Activated T-helper 1 cell treated with Interleukin-2 at 50 U/mL for 16 hours (primary cell): ENCODE measurements at places on chromosomes 4 and X.

DNA sequence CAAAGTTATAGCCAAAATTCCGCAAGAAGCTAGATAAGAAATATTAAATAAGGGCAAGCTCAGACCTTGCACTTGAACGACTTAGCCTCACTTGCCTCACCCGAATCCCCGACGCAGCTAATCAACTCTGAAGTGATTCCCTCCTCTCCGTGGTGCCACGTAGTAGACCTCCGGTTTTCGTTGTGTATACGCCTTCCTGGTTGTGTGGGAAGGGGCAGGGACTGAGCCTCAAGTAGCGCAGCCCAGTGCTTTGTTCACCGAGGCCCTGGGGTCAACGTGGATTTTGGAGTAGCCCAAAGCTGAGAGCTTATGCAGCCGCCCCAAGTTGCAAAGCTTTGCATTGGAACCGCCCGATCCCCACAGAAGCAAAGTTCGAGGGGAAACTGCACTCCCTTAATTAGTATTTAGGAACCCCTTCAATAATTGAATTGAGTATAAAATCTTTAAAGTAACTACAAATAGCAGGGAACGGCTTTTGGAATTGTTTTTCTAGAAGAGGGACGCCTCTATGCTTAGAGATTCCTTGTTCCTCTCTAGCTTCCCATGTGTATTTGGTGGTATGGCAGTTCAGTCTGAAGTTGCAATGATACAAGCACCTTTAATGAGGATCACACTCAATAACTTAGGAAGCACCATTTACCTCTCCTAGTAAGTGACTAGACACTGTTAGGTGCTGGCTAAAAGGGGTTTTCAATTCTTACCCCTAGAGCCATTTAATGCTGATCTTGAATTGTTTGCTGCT lies 55.7 kb downstream of the LINC00632 start:
- no peak for DNase-seq

DNA sequence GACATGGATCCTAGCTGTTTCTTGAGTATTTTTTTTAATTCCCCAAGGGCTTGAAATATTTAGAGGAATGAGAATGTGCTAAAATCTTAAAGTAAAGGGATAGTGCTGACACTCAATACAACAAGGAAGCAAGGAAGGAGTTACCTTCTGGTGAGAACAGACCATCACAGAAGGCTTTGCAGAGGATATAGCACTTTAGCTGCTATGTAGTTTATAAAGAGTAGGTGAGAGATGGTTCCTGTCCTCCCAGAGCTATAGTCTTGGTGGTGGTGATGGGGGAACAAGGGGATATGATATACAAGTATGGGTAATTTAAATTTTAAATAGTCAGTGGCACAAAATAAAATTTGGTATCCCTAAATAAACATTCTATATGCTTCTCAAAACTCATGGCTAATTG lies 47.6 kb downstream of the MTHFD2L start:
- no peak for DNase-seq

DNA sequence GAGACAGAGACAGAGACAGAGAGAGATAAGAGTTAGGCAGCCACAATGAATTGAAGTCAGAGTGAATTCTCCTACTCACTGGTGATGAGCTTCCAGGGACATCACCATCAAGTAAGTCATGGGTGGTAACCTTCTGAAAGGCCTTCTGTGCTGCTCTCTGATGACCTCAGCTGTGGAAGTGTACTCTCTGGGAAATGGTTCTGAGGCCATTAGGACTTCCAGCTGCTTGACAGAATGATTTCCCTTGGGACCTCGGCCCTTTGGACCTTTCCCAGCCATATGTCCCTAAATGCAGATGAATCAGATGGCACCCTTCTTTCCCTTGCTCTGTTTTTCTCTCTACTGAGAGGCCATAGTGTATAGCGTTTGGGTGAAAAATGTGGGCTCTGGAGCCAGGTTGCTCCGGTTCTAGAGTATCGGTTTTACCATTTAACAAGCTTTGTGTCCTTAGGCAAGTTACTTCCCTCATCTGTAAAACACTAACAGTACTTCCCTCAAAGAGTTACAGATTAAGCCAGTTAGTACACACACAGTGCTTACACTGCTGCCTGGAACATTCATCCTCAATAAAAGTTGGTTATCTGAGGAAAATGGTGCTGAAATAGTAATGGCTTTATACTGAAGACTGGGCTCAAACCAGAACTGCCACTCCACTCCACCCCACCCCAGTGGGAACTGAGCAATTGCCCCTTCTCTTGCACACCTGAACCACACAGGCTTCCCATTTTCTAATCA lies 7.6 kb downstream of the SEPTIN11 start:
- DNase-seq, result no peak

DNA sequence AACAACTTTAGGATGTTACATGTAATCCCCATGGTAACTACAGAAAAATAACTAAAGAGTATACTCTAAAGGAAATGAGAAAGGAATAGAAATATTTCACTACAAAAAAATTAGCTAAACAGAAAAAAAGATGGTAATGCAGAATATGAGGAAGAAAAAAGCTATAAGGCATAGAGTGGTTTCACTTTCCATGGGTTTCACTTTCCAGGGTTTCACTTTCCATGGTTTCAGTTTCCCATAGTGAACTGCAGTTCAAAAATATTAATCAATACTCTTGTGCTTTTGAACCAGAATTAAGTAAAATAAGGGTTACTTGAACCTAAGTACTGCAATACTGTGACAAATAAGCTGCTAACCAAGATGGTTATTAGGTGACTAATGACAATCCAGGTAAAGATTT lies 42.0 kb downstream of the NPFFR2 start:
- DNase-seq, result no peak

DNA sequence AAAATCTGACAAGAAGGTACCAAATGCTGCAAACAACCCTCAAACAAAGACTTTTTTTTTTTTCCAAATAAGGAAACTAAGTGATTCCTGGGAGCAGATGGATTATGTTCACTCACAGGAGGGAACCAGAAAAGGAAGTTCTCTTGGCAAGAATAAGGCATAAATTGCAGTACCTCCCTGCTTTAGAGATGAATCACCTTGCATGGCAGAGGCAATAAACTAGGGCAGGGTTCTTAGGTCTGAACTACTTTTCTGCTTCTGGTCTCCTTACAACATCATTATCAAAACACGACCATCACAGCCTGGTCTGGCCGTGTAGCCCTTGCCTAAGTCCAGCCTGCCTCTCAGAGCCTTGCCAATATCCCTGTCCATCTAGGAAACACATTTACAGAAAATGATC lies 6.3 kb downstream of the TMEM31 start:
- DNase-seq, result no peak

DNA sequence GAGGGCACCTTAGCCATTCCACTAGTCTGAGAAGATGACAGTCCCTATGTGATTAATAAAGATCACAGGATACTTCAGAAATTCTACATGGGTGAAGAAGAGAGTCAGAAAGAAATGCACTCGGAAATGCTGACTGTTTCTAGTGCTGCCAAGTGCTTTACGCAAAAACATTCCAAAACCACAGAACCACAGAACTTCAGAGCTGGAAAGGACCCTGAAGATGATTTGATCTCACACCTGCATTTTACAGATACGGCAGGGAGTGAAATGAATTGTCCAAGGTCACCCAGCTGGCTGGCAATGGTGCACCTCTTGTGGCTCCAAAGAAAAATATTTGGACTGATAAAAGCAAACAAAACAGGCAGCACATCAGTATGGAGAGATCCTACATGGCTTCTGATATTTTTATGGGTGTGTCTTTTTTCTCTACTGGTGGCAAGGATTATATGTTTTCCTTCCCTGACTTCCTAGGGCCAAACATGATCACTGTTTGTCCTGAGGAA lies 115.9 kb downstream of the MAML3 start:
- no peak for DNase-seq

DNA sequence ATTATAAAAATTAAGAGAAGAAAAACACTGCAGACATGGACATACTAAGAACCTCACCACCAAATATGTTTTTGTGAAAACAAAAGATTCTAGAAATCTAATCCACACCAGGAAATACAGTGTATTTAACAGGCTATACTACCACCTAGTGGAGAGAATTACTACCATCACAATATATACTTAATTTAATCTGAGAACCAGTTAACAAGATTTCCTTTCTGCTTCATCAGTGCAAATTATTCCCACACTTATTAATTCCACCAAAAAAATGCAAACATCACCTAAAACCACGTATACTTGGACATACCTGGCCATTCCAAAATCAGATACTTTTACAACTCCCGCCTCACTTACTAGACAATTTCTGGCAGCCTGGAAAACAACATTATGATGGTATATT lies 7.0 kb upstream of the TXK start:
- DNase-seq, result no peak

DNA sequence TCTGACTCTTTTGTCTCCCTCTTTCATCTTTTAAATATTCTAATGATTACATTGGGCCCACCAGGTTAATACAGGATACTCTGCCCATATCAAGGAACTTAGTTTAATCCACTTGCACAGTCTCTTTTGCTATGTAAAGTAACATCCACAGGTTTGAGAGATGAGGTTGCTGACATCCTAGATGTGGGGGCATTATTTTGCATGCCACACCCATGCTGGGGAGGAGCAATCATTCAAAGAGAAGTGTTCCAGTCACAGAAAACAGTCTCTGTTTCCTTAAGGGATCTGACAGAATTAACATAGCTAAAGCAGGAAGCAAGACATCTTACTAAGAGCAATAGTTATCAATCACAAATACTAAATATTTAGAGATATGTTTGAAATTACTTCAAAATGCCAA lies 11.5 kb upstream of the TRAM1L1 start:
- no peak for DNase-seq

DNA sequence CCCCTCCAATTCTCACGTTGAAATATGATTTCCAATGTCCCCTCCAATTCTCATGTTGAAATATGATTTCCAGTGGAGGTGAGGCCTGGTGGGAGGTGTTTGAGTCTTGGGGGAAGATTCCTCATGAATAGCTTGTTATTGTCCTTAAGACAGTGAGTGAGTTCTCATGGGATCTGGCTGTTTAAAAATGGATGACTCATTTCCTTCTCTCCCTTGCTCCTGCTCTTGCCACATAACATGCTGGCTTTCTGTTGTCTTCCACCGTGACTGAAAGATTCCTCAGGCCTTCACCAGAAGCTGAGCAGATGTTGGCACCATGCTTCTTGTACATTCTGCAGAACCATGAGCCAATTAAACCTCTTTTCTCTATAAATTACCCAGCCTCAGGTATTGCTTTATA lies 346.8 kb upstream of the TECRL start:
- no peak for DNase-seq

GRCh38 chrX:12210196-12210815 lies 72.0 kb downstream of the FRMPD4 start:
- DNase-seq, result no peak

- DNase-seq, result no peak
Observed at GRCh38 chr4:18366892-18367291, 345.3 kb upstream of the LCORL start.

GRCh38 chr4:82810176-82810575 lies 11.6 kb upstream of the SCD5 start:
- no peak for DNase-seq

DNA sequence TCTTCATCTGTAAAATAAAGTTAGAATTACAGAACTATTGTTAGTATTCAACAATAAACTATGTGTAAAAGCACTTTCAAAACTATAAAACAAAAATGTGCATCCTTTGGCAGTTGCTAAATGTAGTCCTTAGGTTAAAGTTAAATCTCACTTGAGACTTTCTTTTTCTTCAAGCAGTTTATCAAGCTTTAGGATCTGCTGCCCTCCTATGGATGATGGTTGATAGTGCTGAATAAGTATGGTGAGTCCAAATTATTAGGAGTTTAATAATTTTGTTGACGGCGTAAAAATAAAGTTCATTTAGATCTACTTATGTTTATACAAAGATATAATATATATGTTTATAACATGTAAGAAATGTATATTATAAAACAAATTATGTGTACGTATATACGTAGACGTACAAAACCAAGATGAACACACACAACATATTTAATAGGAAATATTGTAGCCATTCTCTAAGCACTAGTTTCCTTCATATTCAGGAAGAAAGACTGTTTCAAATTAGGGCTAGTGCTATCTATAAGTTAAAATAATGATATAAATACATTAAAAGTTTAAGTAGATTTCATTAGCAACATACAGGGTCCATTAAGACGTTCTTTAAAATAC lies 22.3 kb downstream of the UGT2A2 start:
- no peak for DNase-seq

- DNase-seq, result no peak
Observed at GRCh38 chr4:51835855-51836254, 7.1 kb upstream of the DCUN1D4 start.

DNA sequence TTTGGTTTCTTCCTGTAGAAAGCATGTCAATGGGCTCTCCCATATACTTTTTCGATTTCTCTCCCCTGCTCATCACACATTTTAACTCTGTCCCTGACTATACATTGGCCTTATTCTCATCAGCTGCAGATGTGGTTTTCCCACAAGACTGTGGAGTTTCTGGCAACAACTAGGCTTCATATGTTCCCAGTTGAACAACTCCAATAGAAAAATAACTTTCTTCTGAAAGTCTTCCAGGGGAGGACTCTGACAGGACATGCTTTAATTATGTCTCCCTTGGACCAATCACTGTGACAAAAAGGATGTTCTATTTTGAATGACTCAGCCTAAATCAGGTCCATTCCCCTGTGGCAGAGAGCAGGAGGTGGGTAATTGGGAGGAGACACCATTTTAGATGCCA lies 28.1 kb downstream of the SPANXC start:
- no peak for DNase-seq
